ENCODE measurements at places on chromosomes 16 and 17. TPM values are rescaled to one million over a fixed set of nuclear protein-coding genes. Genes with fewer than 3 reads are reported as not detected.

DNA sequence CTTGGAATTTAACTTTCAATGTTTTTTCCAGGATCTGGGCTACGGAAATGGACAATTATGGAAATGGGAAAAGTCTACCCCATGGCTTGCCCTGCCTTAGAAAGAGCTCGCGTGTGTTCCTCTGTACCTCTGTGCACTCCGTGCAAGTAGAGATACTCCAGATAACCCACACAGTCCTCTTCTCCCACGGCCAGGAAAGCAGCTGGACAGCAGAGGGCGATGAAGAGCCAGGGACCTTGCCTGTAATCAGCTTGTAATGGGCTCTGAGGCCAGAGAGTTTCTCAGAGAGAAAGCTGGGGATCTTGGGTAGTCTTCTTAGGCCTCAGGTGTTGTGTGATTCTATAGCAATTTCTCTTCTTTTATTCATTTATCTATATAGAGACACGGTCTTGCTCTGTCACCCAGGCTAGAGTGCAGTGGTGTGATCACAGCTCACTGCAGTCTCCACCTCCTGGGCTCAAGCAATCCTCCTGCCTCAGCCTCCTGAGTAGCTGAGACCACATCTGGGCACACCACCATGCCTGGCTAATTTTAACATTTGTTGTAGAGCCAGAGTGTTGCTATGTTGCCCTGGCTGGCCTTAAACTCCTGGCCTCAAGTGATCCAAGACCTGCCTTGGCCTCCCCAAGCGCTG lies 2.4 kb upstream of the SOCS7 start:
- peak; percentile 51 for DNase-seq

Gene RBFOX1
- 2.5 TPM for polyA plus RNA-seq

DNA sequence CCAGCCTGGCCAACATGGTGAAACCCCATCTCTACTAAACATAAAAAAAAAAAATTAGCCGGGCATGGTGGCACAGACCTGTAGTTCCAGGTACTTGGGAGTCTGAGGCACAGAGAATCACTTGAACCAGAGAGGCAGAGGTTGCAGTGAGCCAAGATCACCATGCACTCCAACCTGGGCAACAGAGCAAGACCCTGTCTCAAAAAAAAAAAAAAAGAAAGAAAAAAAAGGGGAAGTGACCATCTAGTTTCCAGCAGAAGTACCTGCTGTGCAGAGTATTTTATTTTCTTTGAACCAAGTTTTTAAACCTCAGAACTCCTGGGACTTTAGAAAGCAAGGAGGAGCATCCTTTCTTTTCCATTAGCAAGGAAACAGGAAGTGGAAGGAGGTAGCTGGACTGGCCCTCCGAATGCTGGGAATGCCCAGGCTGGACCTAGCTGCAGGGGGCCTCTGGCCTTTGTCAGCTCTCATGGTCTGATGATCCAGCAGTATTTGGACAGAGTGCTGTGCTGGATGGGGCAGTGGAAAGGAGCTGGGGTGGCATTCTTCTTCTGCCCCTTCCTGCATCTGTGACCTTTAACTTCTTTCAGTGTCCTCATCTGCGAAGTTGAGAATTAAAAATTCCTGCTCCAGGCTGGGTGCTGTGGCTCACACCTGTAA lies 6.6 kb downstream of the GID4 start:
- no peak for DNase-seq

- DNase-seq = no peak
These were observed 48.8 kb downstream of the PIPOX start for GRCh38 chr17:29091606-29092289.

- DNase-seq = no peak
These were observed 14.6 kb downstream of the FANCA start for GRCh38 chr16:89801800-89802199.

Gene ACE
- polyA plus RNA-seq = 12.7 TPM

DNA sequence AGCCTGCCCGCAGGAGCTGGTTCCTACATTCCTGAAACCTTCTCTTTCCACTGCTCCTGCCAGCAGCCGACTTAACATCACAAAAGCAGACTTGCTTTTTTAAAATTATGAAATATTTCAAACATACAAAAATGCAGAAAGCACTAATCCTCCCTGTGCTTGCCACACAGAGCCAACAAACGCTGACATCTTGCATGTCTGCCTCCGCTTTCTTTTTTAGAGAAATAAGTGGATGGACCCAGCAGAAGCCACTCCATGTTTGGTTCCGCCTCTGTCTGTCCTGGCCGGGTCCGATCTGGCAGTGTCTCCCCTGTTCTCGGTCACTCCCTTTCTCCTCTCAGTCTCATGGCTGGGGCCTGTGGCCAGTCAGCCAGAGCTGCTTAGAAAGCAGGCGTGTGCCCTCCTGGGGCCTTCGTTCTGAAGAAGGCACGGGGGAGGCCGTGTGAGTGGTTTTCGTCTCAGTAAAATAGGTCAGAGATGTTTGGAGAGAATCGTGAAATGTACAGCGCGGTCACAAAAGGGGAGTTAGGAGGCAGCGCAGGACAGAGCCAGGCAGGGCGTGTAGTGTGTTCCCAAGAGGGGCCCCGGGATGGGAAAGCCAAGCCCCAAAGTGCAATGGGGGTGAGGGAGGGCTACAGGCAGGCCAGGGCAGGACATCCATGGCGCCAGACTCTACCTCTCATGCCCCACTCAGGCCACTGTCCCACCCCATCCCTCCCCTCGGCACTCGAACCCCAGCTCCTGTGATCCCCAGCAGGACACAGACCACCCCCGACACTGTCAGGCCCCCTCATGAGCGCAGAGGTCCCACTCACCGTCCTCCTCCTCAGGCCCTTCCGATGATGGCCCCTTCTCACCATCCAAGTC lies 23.2 kb downstream of the MXRA7 start:
- DNase-seq = no peak

DNA sequence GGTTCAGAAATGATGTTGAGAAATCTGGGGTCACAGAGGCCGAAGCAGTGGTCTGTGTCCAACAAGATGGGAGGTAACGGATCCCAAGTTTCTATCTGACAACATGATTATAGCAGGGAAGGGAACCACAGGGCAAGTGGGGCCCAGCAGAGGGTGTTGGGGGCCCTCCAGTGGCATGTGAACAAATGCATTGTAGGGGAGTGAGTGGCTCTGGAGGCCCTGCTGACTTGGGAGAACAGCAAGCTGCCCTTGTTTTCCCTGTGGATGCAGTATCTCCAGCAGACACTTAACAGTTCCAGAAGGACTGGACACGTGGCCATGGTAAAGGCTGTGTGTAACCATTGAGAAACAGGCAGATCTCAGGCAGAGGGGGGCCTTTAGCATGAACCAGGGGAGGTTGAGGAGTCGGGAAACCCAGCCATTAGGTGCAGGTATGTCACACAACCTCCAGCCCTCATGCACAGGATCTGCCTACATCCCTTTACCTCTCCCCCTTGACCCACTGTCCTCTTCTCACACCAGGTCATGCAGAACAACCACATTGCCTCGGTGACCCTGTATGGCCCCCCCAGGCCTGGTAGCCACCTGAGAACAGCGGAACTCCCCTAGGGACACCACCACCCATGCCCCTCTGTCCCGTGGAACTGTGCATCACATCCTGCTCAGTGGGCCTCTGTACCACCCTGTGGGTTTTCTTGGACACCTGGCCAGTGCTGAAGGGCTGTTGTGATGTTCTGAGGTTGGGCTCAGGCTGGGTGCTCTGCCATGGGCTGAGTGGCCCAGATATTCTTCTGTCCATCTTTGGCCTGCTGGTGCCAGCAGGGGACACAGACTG lies 4.1 kb downstream of the B3GNT9 start:
- DNase-seq = no peak

DNA sequence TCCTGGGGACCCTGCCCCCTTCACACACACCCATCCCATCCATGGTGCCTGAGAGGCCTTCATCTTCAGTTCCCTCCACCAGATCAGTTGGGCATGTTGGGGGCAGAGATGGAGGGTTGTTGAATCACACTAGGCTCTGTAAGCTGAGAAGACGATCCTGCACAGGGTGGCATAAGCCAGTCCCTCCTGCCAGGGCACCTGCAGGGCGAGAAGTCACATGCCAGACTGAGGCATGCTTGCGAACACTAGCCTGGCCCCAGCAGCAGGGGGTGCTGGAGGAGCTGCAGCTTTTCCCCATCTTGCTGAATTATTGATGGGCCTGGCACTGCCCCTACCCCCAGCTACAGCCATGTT lies 6.1 kb upstream of the TBX2 start:
- DNase-seq = no peak

DNA sequence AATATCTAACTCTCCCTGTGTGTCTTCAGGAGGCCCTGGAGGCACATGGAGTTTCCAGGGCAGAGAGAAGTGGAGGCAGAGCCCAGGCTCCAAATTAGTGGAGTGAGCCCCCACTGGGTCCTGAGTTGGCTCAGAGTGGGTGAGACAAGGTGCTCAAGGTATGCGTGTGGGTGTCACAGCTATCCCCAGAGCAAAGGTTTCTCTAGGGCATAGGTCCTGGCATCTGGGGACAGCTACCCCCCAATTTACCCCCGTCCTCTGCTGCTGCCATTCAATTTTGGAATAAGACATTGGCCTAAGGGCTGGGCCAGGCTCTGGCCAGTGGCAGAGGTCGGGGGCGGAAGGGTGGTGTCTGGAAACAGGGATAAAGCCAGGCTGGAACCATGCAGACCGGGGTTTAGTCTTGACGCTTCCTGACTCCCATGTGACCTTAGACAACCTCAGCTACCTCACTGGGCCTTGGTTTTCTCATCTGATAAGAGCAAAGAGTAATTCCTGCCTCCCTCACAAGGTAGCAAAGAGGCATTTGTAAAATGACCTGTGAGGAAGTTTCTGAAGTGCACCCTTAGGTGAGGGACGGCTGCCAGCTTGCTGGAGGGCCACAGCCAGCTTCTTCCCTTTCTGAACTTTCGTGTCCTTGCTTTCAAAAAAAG lies 78.2 kb upstream of the TMEM97 start:
- DNase-seq = no peak

Gene BRICD5
- 6.3 TPM for polyA plus RNA-seq

Gene IL21R
- not detected for polyA plus RNA-seq

DNA sequence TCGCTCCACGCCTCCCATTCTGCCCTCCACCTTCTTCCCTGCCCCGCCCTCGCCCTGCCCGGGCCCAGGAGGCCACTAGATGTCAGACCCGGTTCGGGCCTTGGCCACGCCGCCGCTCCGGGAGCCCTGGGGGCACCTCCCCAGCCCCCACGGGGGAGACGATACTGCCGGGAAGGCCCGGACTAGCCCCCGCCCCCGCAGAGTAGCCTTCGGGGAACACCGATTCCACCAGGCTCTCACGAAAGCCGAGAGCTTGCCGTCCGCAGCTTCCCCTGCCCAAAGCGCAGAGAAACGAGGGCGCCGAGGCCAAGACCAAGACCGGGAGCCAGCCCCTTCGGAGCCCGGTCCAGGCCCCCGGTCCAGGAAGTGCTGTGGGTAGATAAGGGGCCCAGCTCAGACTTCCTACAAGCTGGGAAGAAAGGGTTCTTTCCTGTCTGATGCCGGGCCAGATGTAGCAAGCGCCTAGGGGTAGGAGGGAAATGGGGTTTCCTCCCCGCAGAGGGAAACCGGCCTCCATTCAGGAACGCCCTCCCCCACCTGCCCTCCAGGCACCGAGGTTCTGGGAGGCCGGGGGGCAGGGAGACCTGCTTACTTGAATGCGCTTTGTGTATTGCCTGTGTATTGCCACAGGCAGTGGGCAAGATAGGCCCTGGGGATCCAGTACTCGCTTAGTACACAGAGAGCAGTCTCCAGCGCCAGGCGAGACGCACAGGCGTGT lies 806 bp upstream of the CYB561 start:
- no peak for DNase-seq

DNA sequence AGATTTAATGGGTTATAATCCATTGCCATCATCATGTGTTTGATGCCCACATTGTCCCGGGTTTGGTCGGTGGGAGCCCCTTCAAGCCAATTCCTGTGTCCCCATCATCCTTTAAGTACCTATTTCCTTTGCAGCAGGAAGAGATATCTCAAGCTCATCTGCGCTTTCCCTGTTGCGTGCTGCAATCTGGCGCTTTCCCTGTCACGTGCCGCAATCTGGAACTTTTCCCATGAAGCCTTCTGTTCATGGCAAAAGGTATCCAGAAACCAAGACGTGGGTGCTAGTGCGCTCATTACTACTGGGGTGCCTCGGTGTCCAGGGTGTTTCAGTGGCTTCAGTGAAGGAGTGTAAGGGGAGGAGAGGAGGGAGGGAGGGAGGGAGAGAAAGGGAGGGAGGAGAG lies 174.6 kb upstream of the ZNF469 start:
- DNase-seq = no peak

DNA sequence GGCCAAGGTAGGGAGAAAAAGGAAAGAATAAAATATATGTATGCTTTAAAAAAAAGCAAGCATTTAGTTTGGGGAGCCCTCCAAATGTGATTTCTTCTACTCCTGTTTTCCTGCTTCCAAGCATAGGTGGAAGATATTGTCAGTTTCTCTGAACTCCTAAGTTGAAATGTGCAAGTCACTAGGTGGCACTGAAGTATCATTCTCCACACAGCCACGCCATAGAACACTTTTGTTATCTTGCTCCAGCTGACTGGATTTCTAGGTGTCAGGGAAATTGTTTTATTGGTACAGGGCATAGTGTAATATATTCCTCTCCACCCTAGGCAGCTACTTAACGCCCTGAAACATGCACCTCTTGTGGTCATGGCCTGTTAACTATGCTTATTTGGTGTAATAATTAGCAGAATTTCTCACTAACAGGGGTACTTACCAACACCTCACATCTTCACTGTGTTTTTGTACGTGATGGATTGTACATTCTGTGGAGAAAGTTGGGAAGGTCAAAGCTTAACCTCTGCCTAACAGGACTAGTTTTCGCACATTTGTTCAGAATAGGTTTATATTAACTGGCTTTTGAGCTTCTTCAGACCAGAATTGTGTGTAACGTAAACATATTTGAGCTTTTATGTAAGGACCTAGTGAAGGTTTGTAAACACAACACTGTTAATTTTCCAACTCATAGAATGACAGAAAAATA lies 69.3 kb downstream of the FTO start:
- DNase-seq = peak; percentile 59

GRCh38 chr17:5531085-5531418 lies 44.7 kb downstream of the MIS12 start:
- DNase-seq = no peak

DNA sequence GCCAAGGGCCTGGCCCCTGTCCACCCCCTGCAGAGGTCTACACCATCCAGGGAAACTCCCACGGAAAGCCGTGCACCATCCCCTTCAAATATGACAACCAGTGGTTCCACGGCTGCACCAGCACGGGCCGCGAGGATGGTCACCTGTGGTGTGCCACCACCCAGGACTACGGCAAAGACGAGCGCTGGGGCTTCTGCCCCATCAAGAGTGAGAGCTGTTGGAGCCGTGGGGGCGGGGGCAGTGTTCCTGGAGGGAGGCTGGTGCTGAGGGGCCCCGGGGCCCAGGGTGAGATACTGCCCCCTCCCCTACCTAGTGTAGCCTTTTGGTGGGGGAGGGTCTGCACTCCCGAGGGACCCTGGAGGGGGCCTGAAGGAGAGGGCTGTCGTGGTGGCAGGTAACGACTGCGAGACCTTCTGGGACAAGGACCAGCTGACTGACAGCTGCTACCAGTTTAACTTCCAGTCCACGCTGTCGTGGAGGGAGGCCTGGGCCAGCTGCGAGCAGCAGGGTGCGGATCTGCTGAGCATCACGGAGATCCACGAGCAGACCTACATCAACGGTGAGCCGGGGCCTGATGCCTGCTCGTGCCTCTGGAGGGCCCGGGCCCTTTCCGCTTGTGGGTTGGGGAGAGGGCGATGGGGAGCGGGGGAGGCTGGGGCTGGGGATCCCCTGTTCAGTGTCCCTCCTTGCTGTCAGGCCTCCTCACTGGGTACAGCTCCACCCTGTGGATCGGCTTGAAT lies 38.8 kb downstream of the MRC2 start:
- DNase-seq = no peak

- peak; percentile 49 for DNase-seq
These were observed at the start of gene VWA3A for GRCh38 chr16:22092143-22092933. VWA3A (plus strand) TSS chr16:22092541; CDS start chr16:22092638, 97 bp downstream.

GRCh38 chr17:67750067-67750466 lies 32.3 kb downstream of the NOL11 start:
- DNase-seq = no peak

Gene MYH2
- not detected for polyA plus RNA-seq
